ENCODE measurements at places on chromosomes 13 and 19.

- DNase-seq: no peak
Measured at GRCh38 chr19:18486746-18487145, 35.1 kb downstream of the ELL start.

- no peak for DNase-seq
Measured at GRCh38 chr13:25846222-25846984, 205.4 kb downstream of the SHISA2 start.

GRCh38 chr13:50914848-50915247 is 5.3 kb downstream of the RNASEH2B start:
- DNase-seq: no peak

DNA sequence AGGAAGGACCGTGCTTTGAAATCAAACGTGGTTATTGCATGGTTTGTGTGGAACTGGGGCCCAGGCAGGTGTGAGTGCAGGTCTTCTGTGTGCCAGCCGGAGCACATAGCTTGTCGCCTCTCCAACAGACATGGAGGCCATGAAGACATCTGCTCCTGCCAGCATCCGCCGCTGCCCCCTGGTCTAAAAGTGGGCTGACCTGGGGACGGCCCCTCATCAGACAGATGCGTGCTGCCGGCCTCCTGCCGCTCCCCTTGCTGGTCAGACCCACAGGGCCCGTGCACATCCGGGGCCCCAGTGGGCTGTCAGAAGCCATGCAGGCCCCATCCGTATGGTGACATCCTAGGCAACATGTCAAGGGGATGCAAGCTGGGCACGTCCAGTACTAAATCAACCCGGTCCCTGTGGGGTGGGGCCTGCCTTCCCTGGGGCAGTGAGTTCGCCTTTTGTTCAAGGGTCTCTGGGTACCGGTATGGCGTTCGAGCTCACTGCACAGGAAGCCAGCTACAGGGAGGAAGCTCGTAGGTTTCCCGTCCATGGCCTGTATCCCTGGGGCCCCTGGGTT is 88.0 kb upstream of the MCF2L start:
- no peak for DNase-seq

DNA sequence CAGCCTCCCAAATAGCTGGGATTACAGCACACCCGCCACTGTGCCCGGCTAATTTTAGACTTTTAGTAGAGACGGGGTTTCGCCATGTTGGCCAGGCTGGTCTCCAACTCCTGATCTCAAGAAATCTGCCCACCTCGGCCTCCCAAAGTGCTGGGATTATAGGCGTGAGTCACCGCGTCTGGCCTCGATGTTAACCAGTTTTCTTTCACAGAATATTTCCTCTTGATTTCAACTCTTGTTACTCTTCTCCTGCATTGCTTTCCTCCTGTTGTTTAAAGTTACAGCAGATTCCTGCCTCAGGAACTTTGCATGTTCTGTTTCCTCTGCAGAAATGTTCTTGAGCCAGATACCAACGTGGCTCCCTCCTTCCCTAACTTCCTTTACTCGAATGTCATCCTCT is 3.7 kb upstream of the PEX11G start:
- no peak for DNase-seq
